ENCODE measurements at places on chromosomes 2 and 18.

DNA sequence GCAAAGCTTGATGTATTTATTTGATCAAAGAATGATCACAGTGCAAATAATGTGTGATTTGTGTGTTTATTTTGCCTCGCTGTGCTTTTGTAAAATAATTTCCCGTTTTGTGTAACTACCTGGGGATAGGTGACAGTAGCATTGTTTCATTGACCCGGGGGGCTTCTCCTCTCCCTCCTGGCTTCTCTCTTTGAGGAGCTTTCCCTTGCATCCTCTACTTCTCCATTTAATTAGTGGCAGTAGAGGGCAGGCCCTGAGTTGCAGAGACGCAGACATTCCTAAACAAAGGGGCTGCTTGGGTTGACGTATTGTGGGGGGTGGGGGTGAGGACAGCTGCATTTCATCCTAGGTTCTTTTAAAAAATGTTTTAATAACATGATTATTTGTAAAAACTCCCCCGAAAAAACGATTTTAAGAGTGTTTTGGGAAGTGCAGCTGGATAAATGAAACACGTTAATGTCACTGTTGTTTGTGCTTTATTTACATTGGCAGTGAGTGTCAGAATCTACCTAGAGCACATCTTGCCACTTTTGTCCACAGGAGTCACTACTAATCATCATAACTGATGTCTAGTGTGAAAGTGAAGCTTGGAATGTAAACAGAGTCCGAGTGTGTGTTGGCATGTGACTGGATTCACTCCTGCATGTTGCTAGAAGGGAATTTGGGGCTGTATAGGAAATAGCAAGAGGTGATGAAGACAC lies 2.2 kb downstream of the NEDD4L start:
- no peak for DNase-seq

DNA sequence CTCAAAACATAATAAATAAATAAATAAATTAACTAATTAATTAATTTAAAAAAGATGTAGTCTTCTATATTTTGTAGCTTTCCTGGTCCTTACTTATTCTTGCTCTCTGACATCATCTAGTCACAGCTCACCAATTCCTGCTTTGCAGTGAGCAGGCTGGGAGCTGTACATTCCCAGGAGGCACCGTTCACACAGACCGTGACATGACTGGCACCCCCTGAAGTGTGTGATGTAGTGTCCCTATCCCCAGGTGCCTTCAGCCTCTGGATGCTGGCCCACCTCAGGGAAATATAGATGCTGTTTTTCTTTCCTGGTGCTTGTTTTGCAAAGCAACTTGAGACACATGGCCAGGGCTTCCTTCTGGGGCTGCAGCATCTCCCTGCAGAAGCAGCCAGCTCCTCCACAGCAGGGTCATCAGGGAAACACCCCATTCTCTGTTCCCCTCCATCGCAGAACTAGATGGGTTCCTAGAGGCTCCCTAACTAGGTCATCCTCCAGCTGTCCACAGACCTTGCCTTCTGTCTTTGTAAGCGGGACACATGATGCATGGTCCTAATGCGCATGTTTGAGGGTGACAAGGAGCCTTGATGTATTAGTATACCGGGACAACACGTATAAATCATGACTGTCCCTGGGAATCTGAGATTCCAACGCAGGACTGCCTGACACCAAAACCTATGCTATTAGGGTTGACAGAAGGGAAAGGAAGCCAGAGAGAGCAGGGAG lies 76.4 kb downstream of the RHOB start:
- DNase-seq: no peak

- peak; percentile 61 for DNase-seq
These were observed 617 bp downstream of the FOSL2 start for GRCh38 chr2:28393114-28393836.

- DNase-seq: no peak
These were observed 752 bp upstream of the CYTIP start for GRCh38 chr2:157444641-157445040.

- no peak for DNase-seq
These were observed 79.8 kb downstream of the LONRF2 start for GRCh38 chr2:100242476-100242875.

- no peak for DNase-seq
These were observed 97.1 kb downstream of the USP40 start for GRCh38 chr2:233469261-233470010.

DNA sequence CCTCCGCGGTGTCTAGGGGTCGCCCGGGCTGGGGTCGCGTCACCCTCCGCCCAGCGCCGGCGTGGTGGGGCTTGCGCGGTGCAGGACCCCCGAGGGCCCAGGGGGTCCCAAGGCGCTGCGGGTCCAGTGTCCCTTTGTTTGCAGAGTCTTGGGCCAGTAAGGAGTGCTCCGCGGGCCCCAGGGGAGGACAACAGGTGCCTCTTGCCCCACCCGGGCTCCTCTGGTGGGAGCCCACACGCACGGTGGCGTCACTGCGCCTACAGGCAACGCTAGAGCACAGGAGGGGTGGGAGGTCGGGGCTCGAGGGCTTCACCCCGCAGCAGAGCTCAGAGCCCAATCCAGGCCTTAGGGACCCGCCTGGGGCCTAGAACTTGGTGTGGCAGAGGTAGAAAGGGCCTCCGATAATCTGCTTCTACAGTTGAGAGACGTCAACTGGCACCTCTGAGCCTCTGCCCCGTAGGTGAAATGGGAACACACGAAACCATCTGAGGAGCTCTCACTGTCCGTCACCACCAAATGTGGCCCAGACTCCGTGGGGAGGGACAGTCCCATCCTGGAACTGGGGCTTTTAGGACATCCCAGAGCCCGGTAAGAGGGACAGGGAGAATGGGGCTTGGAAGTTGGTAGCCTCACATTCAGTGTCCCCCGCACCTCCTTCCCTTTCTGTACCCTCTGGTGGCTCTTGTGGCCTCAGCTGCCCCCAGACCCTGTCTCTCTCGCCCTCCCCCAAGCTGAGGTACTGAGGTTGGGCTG lies 1.4 kb downstream of the ARID5A start:
- no peak for DNase-seq

DNA sequence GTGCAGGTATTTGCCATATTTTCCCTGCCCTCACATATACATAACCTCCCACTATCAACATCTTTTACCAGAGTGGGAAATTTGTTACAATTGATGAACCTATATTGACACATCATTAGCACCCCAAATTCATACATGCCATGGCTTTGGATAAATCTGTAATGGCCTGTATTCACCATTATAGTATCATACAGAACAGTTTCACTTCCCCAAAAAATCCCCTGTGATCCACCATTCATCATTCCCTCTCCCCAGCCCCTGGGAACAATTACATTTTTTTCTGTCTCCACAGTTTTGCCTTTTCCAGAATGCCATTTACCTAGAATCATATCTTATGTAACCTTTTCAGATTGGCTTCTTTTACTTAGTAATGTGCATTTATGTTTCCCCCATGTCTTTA lies 494.5 kb downstream of the RNF144A start:
- DNase-seq: no peak
